ENCODE measurements at places on chromosomes 11 and 22.

DNA sequence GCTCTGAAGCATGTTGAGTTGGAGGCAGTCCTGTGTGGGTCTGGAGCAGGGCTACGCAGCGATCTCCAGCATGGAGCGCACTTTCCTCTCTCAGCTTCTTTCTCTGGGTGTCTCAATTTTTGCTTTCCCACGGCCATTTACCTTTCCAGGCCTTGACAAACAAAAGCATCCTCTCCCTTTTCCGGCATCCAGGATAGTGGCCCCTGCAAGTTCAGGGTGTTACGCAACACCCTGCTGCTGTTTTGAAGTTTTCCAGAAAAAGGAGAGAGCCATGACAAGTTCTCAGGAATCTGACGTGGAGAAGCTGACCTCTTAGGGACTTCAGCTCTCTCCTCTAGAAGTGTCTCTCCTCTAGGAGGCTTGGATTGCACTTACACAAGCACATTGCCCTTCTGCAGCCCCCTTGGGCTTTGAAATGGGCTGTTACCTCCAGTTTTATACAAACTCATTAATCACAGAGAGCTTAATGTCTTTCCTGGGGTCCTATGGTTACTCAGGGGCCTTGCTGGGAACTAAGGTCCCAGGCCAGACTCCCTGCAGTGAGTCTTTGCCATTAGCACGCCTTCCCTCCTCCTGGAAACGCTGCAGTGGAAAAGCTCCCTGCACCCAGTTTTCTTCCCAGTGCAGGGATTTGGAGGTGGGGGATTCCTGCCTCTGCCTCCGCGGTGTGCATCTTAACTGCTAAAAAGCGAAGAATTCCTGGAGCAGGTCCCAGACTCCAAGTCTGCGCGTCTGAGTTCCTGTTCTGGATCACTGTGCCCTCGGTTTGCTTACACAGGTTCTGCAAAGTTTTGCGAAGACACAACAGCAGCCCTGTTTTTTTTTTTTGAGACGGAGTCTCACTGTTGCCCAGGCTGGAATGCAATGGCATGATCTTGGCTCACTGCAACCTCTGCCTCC, 80.4 kb downstream of the BARX2 start:
- no peak for DNase-seq

DNA sequence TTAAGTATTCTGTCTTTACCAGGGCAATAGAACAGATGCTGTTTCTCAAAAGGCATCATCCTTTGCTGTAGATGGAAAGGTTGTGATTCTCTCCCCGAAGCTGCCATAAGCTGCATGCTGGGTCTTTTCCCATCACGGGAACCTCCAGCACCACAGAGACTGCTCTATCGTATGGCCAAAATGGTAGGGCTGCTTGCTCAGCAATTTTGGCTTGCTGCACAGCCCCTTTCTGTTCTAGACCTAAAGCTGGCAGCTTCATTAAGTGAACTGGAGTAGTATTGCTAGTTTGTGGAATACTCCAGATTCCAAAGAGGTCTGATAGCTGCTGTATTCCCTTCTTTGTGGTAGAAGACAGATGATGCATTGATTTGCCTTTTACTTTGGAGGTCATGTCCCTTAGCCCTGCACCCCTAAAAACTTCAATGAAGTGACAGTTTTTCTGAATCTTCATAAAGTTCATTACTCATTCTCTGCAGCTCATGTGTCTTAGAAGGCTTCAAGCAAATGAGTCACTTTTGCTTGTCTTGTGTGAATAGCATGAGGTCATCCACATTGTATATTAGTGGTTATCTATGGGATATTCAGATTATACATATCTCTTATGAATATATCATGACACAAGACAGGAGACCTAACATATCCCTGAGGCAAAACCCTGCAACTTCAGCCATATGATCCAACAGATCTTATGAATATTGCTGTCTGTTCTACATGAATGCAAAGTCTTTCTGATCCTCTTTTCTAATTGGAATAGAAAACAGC, 245.3 kb downstream of the FAM76B start:
- DNase-seq, result no peak

GRCh38 chr11:14041040-14041439, 78.5 kb downstream of the SPON1 start:
- DNase-seq, result no peak

DNA sequence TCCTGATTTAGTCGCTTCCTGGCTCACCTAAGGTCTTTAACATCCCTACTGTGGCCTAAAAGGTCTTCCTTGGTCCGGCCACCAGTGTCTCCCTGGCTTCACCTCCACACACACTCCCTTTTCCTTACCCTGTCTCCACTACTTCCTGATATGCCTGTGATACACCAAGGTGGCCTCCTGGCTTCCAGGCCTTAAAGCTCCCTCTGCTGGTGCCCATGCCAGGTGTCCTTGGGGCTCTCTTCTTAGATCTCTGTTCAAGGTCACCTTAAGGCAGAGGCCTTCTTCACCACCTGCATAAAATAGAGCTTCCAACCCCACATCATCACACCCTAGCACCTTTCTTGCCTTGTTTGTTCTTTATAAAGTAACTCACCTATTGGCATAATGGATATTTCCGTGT, 787.7 kb downstream of the NTM start:
- no peak for DNase-seq

DNA sequence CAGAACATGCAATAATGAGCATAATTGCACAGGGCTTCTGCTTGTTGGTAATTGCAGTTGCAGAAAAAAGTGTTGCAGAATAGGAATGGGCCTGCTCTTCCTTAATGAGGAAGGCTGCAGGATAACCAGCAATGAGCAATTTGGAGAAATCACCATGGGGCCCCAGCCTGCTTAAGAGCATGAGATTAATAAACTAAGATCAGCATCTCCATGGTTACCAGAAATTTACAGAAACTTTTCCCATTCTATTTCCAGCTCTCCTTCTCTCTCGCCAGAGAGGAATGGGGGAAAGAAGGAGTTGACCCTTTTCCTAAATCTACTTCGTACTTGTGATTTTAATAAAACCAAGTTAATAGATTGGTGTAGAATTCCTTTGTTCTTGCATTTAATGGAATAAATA, 80.9 kb upstream of the CSNK2A3 start:
- no peak for DNase-seq

- DNase-seq, result no peak
Measured at GRCh38 chr11:7593481-7593880, 79.7 kb downstream of the PPFIBP2 start.

- DNase-seq, result no peak
Measured at GRCh38 chr11:128579798-128580504, 7.4 kb downstream of the ETS1 start.

GRCh38 chr11:32184723-32185376, 94.0 kb downstream of the RCN1 start:
- DNase-seq, result no peak

GRCh38 chr11:110069158-110069737, 23.9 kb upstream of the ZC3H12C start:
- DNase-seq, result no peak

DNA sequence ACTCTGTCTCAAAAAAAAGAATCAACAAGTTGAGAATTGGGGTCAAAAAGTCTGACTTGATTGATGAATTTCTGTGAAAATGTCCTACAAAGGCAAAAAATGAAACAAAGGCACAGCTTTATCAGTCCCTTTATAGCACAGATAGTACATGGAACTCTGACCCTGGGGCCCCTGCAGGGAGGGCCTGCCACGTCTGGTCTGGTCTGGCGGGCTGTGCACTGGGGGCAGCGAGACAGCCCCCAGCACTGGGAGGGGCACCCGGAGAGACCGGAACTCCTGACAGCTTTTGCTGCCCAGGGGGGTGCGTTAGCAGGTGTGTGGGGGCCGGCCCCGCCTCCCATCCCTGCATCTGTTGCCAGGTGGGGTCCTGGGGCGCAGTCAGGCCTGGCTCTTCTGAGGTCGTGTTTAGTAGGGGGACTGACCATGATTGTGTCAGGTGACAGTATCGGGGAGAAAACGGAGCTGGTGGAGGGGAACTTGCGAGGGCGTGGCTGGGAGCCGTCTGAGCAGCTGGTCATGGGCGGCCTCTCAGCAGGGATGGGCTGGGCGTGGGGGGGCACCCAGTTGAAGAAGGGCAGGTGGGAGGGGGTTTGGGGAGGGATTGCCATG, 51.7 kb downstream of the GRAMD4 start:
- no peak for DNase-seq

DNA sequence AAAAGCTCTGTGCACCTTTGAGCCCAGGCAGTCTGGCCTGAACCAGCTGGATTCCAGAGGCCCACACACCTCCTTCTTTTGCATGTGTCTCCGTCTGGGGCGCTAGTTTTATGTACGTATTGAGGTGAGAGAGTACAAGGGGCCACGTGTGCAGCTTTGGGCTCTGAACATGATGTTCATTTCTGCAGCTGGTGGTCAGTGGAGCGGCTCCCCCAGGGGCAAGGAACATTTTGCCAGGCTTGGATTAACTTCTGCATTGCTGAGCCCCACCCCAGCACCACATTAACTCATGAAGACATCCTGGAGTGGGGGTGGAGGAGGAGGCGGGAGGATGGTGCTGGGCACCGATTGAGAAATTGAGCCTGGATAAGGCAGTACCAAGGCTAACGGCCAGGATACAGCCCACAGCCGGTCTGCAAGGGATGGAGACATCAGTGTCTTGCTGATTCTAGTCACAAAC, 13.8 kb downstream of the USP2 start:
- no peak for DNase-seq

DNA sequence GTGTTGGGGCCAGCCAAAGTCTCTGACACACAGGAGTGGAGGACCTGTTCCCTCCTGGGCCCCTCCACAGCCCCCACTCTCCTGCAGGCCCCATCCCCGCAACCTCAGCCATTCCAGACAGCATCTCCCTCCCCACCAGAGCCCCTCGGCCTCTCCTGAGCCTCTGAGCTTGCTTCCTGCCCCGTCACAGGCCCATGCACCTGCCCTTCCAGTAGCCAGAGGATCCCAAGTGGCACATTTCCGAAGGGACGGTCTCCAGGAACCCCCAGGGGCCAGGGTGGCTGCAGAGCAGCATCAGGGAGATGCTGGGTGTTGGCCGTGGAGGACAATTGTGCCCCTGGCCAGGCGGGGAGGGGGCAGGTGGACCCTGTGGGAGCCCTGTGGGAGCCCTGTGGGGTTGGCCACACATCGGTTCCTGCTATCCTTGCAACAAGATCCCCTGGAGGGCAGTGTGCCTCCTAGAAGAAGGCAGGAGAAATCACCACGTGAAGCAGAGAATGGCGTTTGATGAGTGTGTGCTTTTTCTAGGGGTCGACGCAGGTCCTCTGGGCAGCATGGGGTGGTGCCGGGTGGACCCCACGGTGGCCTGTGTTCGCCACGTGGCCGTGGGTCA, 45.3 kb upstream of the PPARA start:
- DNase-seq, result no peak

DNA sequence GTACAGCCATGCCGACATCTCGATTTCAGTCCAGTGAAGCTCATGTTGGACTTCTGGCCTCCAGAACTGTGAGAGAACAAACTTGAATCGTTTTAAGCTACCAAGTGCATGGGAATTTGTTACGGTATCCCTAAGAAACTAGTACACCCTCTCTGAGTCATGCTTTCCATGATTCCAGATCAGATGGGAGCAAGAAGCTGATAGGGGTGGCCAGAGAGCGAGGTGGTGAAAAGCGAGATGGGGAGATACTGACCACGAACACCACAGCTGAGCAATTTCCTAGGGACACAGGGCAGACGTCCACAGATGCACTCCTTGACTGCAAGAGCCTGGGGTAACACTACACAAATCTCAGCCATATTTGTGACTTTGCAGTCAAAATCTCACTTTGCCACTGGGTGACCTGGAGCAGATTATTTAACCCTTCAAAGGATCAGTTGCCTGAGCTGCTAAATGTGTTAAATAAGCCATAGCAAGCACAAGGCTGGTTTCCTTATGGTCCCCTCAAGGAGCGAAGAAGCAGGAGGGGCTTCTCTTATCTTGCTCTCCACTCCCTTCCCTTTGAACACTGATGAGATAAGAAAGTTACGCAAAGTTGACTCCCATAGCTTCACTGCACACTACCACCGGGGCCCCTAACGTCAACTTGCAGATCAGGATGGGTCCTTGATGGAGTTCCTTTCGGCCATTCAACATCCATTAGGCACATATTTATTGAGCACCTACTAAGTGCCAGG, 22.6 kb upstream of the RCN1 start:
- DNase-seq, result no peak

- DNase-seq, result no peak
Measured at GRCh38 chr11:12517306-12517705, 139.9 kb downstream of the PARVA start.

GRCh38 chr22:32646476-32646875, 155.0 kb upstream of the TIMP3 start:
- no peak for DNase-seq

DNA sequence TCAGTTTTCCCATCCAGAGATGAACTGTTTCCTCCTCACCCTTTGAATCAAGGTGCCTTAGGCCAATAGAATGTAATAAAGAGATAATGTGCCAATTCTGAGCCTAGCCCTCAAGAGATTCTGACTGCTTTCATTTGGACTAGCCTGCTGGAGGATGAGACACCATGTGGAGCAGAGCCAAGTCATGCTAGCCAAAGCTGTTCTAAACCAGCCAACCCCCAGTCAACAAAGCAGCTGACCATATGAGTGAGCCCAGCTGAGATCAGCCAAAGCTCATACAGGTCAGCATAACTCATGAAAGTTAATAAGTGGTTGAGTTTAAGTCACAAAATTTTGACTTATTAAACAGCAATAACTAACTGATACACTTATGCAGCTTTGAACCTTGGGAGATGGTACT, 66.7 kb upstream of the DBX1 start:
- no peak for DNase-seq

DNA sequence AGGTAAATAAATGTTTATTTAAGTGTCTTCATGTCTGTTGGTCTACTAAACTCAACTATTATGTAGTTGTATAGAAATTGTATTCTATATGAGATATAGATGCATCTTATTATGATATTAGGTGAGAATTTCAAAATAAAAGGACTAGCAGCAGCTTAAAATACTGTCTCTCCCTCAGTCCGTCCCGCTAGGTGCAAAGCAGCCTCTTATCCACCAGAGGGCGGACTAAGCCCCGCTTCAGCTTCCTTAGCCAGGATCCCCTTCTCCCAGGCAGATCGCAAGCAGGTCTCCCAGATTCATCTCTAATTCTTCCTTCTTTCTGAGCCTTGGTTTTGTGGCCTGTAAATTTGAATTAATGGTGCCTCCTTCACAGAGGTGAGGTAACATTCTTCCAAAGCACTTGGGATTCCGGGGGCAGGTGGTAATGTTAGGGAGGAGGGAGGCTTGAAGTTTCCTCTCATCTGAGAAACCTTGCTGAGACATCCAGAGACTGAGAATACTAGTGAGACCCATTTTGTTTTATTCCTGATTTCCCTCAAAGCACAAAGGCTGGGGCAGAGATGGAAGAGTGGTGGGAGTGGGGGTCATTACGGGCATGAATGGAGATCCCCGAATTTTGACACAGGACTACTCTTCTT, 13.5 kb upstream of the INSC start:
- DNase-seq, result peak; percentile 33

DNA sequence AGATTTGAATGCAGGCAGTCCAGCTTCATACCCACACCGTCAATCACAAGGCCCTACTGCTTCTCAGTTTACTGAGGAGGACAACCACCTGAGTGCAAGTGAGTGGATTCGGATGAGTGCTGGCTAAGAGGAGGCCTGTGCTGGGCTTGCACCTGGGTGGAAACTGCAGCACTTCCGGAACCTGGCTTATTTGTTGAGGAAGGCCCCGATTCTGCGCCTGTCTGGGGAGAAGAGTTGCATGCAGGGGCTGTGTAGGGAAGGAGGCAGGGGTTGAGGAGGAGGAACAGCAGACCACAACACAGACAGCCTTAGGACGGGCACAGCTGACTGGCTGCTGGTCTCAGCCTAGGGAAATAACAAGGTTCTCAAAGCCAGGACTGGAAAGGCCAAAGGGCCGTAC, 20.8 kb downstream of the ABTB2 start:
- no peak for DNase-seq
